ENCODE measurements at places on chromosomes 16 and 17. TPM values are rescaled to one million over a fixed set of nuclear protein-coding genes. Genes with fewer than 3 reads are reported as not detected.

The CEMP1 gene
- not detected for total RNA-seq

The SCNN1B gene
- not detected for total RNA-seq

The ORC6 gene
- 53.0 TPM for total RNA-seq

The CD300E gene
- not detected for total RNA-seq

The NPIPB2 gene
- 10.7 TPM for total RNA-seq

The CMTM1 gene
- 8.8 TPM for total RNA-seq

The TBC1D26 gene
- total RNA-seq = 0.46 TPM

The OR4D1 gene
- total RNA-seq = 0.15 TPM

The AXIN2 gene
- total RNA-seq = 3.4 TPM

The GRIN2A gene
- not detected for total RNA-seq

The ABCA3 gene
- 6.9 TPM for total RNA-seq

The DPEP2 gene
- total RNA-seq = 1.3 TPM

The TPSD1 gene
- total RNA-seq = not detected

The FAM20A gene
- total RNA-seq = not detected

The C17orf67 gene
- 2.3 TPM for total RNA-seq

The ATXN7L3 gene
- total RNA-seq = 102 TPM

The JMJD8 gene
- total RNA-seq = 48.7 TPM

The C16orf89 gene
- total RNA-seq = not detected

The SOX8 gene
- total RNA-seq = 0.63 TPM

The NAGLU gene
- 15.0 TPM for total RNA-seq

The GPS2 gene
- total RNA-seq = 69.5 TPM

The PDILT gene
- total RNA-seq = not detected

The EVPLL gene
- not detected for total RNA-seq

The KRTAP9-4 gene
- not detected for total RNA-seq

The ATP2C2 gene
- not detected for total RNA-seq

The EIF3CL gene
- 55.3 TPM for total RNA-seq

The PRSS22 gene
- total RNA-seq = not detected

The OR3A3 gene
- total RNA-seq = not detected

The OR1F1 gene
- not detected for total RNA-seq

The TUBB3 gene
- total RNA-seq = 0.31 TPM

The NSRP1 gene
- 25.3 TPM for total RNA-seq

The CCL1 gene
- total RNA-seq = 21.9 TPM

The KCNH6 gene
- not detected for total RNA-seq

The CLEC10A gene
- not detected for total RNA-seq

The ADAM11 gene
- total RNA-seq = 0.21 TPM

The MILR1 gene
- total RNA-seq = 0.75 TPM

The SMPD3 gene
- 0.19 TPM for total RNA-seq

The PLLP gene
- total RNA-seq = 0.38 TPM

The TPSG1 gene
- total RNA-seq = not detected

The CDK3 gene
- 4.1 TPM for total RNA-seq

The SLC16A13 gene
- 10.1 TPM for total RNA-seq

The CA7 gene
- not detected for total RNA-seq
